NCI-H524 treated with DMSO at 0.1 percent for 48 hours (cell line): ENCODE measurements at places on chromosomes 3 and 15.

DNA sequence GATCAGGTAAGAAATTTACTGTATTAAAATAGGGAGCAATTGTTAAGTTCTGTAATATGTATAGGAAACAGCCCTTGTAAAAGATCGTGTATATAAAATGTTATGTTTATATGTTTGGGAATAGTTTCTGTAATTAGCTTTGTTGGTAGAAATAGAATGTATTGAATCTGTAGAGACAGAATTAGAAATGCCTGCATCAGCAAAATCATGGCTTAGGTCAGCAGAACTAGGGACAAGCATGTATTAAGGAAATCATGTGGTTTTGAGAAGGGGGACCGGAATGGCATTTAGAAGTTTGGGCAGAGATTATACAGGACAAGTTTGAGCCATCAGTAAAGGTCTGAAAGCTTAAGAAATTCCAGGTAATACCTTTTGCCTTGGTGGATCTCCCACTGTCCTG is 177.9 kb downstream of the ERC2 start:
- DNase-seq, result no peak

DNA sequence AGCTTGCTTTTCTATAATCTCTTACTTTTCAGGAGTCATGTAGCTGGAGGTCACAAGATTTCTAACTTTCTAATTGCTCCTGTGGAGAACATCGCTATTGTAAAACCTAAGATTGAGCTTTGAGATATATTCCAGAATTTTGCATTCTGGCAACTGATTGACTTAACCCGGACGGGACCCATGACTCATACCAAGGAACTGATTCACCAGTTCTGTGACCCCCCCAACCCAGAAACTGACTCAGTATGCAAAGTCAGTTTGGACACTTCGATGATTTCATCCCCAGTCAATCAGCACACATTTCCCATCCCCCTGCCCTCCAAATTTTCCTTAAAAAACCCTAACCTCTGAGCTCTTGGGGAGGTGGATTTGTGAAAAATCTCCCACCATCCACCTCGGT is 396.5 kb upstream of the GBE1 start:
- DNase-seq, result no peak

- DNase-seq, result no peak
These were observed 25.3 kb downstream of the TRA2B start for GRCh38 chr3:185912512-185912911.

DNA sequence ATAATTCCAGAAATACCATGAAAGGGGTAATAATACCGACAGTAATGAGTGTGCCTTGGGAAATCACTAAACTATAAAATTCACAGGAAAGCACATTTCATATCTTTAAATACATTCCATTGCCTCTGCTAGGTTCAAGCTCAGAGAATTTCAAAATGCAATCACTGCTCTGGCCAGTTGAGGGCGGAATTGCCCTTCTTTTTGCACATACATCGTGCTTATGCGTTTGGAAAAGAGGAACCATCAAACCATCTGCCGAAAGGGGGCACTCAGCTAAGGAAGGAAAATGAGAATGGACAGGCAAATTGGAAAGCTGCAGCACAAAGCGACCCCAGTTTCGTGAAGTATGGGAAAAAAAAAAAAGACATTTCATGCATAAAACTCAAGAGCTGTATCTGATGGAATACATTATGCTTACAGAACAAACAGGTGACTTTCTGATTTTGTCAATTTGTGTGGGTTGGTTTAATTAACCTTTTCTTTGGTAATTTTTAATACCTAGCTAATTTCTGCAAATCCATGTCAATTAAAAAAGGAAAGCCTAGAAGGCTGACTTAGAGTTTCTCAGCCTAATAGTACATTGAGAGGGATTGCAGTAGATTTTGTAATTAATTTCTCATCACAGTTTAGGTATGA is 61.4 kb downstream of the TUSC7 start:
- DNase-seq, result peak; percentile 48

DNA sequence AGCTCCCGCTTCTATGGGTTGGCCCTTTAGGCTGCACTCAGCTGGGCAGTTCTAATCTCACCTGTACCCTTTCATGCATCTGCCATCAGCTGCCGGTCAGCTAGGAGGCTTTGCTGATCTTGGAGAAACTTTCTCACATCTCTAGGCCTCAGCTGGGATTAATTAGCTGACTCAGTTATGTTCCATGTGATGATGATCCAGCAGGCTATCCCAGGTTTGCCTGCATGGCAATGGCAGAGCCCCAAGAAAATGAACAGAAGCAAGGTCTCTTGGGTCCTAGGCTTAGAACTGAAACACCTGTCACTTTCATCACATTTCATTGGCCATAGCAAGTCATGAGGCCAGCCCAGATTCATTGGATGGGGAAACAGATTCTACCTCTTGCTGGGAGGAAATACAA is 304.6 kb upstream of the TBC1D5 start:
- DNase-seq, result no peak

DNA sequence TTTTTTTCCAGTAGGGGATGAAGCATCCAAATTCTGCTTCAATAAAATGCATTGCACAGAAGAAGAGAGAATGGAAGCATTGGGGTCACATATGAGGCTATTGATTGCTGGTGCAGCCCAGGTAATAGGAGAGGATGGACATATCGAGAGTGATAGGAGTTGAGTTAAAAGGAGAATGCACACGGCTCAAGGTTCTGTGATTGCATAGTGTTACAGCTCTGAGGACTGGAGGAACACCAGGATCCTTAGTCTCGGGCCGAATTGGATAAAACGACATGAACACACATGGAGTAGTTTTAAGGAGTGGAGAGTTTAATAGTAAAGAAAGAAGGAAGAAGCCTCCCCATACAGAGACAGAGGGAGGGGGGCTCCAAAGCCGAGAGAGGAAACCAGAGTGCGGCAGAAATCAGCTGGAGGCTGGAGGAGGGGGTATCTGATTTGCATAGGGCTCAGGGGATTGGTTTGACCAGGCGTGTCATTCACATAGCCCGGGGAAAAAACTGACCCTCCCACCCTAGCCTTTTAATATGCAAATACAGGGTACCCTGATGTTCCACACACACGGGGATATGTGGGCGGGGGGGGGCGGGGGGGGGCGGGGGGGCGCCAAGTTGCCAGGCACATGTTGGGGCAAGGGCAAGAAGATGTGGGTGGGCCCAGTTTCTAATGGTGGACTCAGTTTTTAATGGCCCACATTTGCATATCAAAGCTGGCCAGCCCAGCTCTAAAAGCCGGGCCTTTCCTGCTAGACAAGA is 156.9 kb downstream of the AGBL1 start:
- no peak for DNase-seq

DNA sequence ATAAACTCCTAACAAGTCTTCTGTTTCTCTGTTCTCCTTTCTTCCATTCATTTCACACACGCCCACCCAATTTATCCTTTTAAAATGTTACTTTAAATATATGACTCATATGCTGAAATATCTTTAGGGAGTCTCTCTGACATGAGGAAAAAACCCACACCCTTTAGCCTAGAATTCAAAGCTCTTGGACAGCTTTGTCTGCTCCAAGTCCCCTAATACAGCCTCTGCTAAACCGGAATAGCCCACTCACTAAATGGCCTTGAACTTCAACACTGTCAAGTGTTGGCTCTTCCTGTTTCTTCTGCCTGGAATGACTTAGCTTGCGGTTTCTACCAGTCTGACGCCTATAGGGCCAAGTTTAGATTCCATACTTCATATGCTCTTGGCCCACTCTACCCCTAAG is 3.3 kb upstream of the CD96 start:
- DNase-seq, result no peak

DNA sequence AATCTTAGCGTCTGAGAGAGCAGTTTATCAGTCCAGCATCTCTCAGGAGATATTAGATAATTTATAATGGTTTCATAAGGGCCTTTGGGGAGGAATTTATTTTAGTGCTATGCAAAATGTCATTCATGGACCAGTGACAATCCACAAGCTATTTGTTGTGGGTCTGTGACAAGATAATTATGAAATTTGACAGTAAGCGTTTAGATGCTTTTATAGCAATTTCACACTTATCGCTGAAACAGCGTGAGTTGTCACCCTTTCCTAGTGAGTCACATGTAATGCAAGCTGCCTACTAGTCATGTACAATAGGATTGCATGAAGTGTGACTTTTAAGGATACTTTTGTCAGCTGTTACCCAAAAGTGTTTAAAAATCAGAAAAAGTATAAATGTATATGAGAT is 315.6 kb upstream of the THBS1 start:
- no peak for DNase-seq

DNA sequence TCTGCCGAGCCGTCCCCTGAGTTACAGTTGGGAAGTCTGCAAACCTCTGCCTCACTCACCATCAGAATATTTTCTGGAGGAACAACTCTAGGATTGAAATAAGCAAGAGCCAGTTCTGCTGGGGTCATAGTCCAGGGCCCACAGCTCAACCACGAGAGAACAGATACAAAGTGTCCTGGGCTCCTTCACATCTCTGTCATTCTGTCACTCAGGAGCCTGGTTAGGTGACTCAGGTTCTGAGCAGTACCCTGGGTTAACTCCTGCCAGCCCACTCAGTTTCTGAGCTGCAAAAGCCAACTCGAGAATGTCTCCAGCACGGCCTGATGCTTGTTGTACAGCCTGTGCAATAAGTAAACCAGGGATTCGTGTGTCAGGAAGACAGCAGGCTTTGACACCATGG is 155.7 kb downstream of the SLCO3A1 start:
- DNase-seq, result no peak
